ENCODE measurements at places on chromosomes 4 and X.

DNA sequence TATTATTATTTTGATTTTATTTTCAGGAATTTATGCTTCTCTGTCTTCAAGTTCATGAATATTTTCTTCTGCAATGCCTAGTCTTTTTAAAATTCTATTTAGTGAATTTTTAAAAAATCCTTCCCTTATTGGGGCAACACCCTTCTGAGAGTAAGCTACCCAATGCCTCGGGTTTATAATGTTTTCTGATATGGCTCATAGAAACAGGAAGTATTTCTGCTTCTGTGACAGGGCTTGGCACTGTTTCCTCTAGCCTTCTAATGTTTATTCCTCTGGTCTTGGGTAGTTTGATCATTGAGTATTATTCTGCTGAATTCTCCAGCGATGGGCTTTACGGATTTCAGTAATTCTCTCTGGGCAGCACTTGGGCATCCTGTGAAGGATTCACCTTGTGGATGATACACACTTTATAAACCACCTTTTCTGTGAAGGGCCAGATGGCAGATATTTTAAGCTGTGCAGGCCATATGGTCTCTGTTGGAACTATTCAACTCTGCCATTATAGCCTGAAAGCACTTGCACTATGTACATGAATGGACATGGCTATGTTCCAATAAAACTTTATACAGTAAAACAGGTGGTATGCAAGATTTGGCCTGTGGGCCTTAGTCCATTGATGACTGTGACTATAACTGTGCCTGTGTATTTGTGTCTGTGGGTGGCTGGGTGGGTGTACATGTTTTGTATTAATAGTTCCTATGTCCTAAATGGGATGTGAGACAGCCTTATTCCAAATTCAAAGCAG lies 95.9 kb upstream of the FAT1 start:
- DNase-seq: no peak

GRCh38 chr4:61771056-61771455 lies 570.9 kb downstream of the ADGRL3 start:
- DNase-seq: no peak

DNA sequence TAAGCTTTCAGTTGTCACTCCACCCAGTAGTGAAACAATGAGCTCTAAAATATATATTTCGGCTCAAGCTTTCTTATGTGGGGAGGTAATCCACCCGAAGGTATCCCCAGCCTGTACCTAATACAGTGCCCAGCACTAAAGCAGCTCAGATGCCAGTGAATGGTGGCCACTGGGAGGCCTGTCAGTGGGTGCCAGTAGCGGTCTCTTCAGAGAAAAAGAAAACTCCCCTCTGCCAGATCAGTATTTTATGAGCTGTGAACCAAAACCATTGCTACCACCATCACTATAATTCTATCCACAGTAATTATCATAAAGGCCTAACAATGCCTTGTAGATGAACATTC lies 835 bp upstream of the NFKB1 start:
- no peak for DNase-seq

DNA sequence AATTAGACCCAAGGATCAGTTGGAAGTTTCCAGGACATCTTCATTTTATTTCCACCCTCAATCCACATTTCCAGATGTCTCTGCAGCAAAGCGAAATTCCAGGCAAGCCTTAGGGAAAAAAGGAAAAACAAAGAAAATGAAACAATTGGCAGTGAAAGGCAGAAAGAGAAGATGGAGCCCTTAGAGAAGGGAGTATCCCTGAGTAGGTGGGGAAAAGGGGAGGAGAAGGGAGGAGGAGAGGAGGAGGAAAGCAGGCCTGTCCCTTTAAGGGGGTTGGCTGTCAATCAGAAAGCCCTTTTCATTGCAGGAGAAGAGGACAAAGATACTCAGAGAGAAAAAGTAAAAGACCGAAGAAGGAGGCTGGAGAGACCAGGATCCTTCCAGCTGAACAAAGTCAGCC lies at the start of gene PLP1:
PLP1 (plus strand) TSS at position 295 of the 400 bp plus-strand sequence. CDS start 156 bp downstream, outside the sequence.
- no peak for DNase-seq

- DNase-seq: peak; percentile 24
Observed at GRCh38 chrX:153723351-153724251, 586 bp downstream of the BCAP31 start.

GRCh38 chr4:111806331-111806730 lies 338.9 kb upstream of the FAM241A start:
- DNase-seq: no peak

DNA sequence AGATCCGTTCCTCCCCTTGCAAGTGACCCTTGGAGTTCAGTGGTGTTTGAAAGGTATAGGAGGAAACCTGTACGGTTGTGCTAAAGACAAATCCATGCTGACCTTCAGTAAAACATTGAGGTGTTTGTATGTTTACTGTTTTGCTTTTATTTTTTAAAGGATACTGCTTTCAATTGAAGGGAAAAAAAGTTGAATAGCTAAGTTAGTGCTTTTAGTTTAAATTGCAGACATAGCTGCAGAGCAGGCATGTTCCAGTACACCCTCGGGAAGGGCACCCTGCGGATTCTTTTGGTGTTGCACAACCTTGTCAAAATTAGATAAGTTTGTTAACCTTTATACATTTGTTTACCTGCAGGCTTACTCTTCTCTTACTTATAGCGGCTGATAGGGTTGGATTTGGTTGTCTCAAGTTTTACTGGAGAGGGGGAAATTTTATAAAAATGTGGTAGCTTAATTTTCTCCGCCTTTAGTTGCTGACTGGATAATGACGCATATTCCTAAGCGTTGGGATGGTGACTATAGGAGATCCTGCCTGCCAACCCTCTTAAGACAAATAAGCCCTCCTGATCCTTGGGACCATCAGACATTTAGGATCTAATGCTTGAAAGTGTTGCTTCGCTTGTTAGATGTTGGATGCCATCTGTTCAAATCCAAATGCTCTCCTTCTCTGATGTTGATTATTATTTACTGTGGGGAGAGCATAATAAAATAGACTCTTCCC lies 2.0 kb downstream of the RAPGEF2 start:
- DNase-seq: no peak

DNA sequence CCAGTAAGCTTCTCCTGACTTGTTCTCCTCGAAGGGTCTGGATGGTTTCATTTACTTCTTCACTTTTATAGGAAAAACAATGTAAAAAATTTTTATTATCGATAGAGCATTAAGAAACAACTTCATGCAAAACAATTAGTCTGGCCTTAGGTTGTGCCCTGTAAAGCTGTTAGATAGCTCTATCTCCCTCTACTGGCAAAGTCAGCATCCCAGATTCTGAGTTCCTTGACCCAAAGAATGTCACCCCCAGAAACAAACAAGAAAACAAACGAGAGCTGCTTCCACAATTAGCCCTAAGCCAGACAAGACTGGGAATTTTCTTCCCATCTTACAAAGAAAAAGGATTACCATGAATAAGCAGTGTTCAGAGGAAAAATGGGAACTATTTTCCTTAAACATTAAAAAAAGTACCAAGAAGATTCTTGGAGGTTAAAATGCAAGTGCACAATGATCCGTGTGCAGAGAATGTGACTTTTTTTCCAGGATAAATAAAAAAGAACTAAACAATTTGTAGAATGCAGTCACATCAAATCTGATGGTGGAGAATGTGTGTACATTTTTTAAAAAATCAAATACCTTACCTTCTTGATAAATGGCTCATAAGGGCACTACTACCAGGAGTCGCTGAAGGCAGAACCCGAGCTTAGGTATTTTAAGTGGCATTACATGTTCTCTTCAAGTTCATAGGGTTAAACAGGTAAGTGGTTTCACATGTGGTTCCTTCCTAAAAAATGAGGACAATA lies 293.2 kb downstream of the FBXO8 start:
- no peak for DNase-seq

GRCh38 chr4:128387600-128388351 lies 100.2 kb upstream of the PGRMC2 start:
- DNase-seq: no peak

DNA sequence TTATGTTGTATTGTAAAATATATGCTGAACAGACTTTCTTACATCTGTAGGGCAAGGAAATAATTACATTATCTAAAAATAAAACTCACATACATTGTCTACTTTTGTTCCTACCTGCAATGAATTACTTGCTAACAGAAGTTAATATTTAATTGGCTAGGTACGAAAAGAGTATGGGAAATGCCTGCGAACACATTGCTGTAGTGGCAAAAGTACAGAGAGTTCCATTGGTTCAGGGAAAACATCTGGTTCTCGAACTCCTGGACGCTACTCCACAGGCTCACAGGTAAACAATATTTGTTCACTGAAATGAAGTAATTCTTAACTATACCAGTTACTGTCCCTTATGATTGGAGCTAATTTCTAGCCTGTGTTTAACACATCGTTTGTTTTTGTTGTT lies 837.4 kb downstream of the ADGRL3 start:
- no peak for DNase-seq

GRCh38 chr4:29309050-29309449 lies 1411.1 kb upstream of the PCDH7 start:
- DNase-seq: no peak

- no peak for DNase-seq
Observed at GRCh38 chrX:155068165-155068564, 2.8 kb downstream of the CMC4 start.

GRCh38 chr4:20552004-20552403 lies 148.3 kb upstream of the PACRGL start:
- no peak for DNase-seq

GRCh38 chr4:25770847-25771246 lies 91.9 kb downstream of the SEL1L3 start:
- no peak for DNase-seq

- no peak for DNase-seq
Observed at GRCh38 chrX:49999087-49999486, 76.7 kb downstream of the CLCN5 start.

- DNase-seq: no peak
Observed at GRCh38 chr4:159191989-159192388, 89.1 kb downstream of the RAPGEF2 start.

- DNase-seq: no peak
Observed at GRCh38 chr4:184959309-184959708, 59.0 kb upstream of the HELT start.

All from stimulated activated CD8-positive, alpha-beta memory T cell treated with anti-CD3 and anti-CD28 coated beads, Interleukin-4, amount 100 ng/mL, for 1 hour (primary cell).